Dorsolateral prefrontal cortex (tissue), 122 donors: ENCODE measurements at places on chromosomes 11 and 22.
A peak's percentile ranks its signal among the peaks of the same experiment; 100 is the strongest.

DNA sequence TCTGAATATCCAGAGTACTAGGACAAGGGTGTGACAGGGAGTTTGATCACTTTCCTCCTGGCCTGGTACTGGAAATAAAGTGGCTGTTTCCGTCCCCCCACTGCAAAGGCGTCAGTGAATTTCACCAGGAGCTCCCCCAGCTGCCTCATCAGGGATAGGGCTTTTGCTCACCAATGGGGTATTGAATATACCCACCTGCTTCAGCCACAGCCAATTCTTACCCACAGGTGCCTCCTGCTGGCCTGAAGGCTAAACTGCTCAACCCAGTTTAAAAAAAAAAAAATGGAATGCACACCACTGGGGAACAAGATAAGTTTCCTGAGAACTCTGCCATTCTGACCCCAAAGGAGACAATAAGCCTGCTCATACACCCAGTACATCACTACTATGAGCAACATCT lies 65.3 kb upstream of the MS4A8 start:
- DNase-seq = no peak

DNA sequence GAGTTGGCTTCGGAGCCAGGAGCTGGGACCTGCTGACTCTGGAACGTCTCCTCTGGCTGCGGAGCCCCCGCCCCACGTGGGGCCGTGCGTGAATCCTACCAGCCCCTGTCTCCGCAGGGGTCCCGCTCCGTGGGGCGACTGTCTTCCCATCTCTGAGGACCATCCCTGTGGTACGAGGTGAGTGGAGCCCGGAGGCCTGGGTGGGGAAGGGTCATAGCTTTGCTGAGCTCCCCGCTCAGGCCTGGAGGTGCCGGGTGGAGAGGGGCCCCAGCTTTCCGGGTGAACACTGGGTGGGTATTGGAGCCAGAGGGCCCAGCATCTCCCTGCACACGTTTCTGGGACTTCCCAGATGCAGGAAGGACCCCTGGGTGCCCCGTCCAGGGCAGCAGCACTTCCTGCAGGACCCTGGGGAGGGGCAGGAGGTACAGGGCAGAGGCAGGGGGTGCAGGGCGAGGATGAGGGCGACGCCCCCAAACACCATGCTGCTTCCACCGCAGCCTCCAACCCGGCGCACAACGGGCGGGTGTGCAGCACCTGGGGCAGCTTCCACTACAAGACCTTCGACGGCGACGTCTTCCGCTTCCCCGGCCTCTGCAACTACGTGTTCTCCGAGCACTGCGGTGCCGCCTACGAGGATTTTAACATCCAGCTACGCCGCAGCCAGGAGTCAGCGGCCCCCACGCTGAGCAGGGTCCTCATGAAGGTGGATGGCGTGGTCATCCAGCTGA lies 3.8 kb downstream of the MUC5AC start:
- no peak for DNase-seq

DNA sequence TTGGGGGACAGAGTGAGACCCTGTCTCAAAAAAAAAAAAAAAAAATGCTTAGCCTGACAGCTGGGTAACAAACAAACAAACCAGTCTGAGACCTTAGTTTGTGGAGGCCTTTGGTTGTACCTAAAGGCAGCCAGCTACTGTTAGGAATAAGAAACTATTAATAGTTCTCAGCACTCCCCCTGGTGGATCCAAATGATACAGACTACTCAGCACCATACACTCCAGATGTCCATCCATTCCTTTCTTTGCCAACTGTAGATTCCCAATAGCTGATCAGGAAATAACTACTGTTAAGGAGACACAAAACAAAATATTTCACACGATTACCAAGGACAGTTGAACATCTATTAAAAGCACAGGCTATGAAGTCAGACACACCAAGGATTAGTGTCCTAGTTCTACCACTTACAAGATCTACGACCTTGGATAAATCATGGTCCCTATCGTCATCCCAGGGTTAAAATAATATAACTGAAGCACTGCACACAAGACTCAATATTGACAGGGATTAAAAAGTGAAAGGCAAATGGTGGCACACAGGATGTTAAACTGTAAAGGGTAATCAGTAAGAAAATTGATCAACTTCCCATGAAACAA lies 17.2 kb downstream of the CLDN25 start:
- no peak for DNase-seq

DNA sequence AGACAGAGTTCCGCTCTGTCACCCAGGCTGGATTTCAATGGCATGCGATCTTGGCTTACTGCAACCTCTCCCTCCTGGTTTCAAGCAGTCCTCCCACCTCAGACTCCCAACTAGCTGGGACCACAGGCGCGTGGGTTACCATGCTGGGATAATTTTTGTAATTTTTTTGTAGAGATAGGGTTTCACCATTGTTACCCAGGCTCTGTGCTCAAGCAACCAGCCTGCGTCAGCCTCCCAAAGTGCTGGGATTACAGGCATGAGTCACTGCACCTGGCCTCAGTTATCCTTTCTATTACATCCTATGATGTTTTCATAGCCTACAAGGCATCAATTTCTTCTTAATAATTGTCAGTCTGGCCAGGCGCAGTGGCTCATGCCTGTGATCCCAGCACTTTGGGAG lies 36.5 kb downstream of the LRRC74B start:
- DNase-seq = no peak

DNA sequence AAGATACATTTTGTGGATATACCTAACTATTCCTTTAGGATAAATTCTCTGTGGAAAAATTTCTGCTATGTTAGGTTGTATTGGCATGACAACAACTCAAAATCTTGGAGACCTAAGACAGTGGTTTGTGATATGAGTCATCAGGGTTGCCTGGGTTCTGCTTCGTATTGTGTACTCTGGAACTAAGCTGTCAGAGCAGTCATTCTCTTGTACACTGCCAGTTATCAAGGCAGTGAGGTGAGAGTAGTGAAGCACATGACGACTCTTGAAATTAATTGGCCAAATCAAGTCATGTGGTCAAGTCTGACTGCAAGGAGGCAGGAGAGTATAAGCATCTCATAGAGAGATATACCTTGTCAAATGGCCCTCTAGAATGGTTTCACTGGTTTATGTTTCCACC lies 104.4 kb downstream of the FANCF start:
- DNase-seq = no peak

DNA sequence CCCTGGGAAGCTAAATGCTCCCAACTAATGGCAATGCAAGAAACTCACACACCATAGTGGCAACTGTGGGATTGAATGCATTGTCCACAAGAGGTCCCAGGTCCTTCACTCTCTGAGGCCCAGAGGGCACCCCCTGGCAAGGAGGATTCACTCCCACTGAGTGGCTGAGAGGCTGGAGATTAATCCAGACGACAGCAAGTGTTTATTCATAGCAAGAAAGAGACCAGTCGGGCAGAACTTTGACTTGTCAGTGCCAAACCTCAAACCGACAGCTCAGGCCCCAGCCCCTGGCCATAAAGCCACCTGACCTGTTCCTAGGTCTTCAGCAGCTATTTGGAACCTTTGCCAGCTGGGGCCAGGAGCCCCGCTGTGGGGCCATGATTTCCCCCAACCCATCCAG lies 54.5 kb upstream of the MPEG1 start:
- no peak for DNase-seq

DNA sequence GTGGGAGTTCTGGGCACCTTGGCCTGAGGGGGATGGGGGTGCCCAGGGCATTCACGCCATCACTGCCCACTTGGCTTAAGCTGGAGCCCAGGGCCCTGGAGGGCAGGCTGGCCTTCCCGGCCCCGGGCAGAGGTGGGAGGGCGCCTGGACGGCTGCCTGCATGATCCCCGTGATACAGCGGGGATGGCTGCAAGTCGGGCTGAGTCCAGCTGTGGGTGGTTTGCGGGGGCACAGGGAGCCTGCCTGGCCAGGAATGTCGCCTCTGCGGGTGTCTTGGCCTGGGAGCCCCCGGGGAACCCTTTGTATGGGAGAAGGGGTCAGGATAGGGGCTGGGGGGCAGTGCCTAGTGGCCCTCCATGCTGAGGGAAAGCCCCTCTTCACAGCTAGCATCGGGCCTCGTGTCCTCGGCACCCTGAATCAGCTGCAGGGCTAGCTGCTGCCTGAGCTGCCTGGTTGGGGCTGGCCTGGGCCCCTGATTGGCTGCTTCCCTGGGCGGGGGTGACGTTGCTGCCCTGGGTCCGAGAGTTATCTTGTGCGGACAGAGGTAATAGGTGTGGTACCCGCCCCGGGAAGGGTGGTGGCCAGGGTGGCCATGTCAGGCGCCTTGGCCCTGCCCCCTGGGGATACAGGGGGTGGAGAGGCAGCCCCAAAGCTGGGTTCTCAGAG lies 8.3 kb downstream of the BRSK2 start:
- no peak for DNase-seq

DNA sequence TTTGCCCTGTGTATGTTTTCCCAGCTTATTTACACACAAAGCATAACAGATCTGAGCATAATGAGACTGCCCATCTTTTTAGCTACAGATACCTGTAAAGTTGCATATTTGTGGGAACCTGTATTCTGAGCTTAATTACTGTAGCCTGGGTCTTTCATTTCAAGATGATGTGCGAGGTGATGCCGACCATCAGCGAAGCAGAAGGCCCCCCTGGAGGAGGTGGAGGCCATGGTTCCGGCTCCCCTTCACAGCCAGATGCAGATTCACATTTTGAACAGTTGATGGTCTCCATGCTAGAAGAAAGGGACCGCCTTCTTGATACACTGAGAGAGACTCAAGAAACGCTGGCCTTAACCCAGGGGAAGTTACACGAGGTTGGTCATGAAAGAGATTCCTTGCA lies 1.5 kb downstream of the PPFIA1 start:
- DNase-seq = no peak

GRCh38 chr11:112582366-112582765 lies 321.7 kb upstream of the PLET1 start:
- DNase-seq = no peak

DNA sequence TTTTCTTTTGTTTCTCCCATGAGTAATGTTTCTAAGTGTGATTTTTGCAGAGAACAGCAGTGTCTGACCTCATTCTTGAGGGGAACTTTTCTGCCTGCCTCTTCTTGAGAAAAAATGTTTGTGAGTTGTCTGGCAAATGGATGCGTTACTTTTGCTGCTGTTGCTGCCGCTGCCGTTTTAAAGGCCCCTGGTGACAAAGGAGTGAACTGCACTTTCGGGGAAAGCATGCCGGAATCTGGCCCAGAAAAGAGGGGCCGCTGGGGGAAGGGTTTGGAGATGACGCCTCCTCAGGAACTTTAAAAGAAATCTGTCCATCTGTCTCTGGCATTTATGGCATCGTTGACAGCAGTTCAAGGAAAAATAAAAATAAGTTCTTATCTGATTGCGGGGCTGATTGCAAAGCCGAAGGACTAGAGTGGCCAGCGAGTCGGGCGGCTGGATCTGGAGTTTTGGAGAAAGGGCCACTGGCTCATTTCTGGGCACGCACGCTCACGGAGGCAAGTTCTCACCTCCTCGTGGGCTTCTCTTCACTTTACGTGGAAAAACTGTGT lies 16.5 kb downstream of the ZBTB16 start:
- no peak for DNase-seq

- peak; percentile 65 for DNase-seq
These were observed 78.3 kb downstream of the MICAL3 start for GRCh38 chr22:17945888-17946648.

DNA sequence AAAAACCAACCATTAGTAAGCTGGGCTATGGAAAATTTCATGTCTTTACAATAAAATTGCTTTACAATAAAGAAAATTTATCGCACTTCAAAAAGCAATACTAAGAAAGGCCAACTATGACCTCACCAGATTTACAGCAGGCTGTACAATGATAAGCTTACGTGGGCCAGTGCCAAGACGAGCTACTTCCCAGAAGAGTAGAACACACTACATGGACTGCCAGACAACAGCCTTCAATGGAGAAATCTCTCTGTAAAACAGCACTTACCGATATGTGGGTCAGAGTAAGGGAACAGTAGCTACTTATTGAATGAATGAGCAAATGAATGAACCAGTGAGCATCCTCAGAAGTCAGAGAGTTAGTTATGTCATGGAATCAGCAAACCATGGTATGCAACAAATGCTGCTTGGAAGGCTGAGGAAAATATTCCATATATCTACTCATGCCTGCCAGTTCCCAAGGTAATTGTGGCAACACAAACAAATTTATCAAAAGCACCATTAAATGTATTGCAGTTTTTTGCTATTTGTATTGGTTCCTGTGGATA lies 74.4 kb downstream of the SLC36A4 start:
- no peak for DNase-seq

GRCh38 chr11:120125024-120125423 lies 12.9 kb downstream of the TRIM29 start:
- DNase-seq = peak; percentile 25

DNA sequence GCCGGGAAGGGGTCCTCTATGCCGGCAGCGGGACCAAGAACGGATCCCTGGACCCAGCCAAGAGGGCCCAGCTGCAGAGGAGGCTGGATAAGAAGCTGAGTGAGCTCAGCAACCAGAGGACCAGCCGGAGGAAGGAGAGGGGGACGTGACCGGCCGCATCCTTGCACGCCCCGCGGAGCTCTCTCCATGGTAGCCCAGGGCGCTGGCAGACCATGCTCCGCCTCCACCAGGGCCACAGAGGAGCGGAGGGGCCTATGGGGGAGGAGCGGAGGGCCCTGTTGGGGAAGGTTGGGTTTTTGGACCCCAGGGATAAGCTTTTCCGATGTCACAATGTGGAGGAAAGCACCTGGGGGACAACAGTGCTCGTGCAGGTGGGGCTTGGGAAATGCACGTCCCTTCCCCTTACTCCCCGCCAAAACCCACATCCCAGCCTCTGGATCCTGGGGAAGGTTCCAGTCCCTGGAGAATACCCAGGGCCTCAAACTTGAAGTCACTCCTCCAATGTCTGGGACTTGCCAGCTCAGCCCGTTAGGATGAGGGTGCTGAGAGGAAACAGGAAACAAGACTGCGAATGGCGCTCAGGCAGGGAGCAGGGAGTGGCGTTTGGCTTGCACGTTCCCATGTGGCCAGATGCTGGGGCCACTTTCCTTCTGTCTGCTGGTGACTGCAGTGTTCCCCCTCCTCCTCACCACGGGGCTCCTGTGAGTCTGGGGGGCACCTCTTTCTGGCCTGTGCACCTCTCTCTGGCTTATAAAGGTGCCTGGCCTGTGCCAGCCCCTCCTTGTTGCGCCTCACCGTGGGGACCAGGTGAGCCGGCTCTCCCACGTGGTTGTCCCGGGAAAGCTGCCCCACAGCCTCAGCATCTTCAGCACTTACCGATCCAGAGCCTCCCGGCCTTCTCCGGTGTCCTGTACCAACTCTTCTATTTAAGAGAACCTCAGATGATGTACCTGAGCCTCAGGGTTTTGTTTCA lies 36.2 kb downstream of the IGHMBP2 start:
- DNase-seq = no peak

- DNase-seq = no peak
These were observed 6.6 kb downstream of the HSPA8 start for GRCh38 chr11:123055191-123055901.

GRCh38 chr22:49966041-49966773 lies 5.6 kb downstream of the PIM3 start:
- no peak for DNase-seq

DNA sequence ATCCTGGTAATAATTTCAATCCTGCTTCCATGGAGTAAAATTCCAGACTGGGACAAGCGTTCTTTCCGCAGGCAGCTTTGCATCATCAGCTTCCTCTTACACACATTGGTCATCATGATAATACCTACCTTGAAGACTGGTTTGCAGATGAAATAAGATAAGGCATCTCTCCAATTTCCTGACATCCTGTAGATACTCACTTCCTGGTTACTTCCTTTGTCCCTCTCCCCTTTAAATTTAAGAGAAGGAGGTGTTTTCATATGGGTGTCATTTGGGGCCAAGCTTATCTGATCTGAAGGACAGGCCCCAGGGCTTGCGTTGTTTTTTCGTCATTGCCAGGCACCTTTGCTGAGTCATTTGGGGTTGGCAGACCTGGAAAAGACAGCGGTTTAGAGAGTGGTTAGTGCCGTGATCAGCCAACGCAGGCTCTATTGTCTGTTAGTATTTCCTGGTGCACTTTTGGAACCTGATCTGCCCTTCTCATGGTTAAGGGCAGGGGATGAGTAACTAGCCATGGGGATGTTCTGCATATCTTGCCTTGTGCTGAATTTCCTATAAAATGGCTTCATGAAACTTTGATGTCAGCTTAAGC lies 24.1 kb downstream of the GRAMD1B start:
- no peak for DNase-seq
